Heart right ventricle (tissue), 16 donors: ENCODE measurements at places on chromosomes 5 and 9.

- H3K4me3 ChIP-seq, result no peak overlapping the region
- H3K36me3 ChIP-seq, result no peaks in the 10 kb centered on the region
- H3K4me1 ChIP-seq, result no peaks in the 10 kb centered on the region
- H3K27me3 ChIP-seq, result no peaks in the 10 kb centered on the region
- no peak overlapping the region for H3K27ac ChIP-seq
These were observed 95.2 kb downstream of the TMEM232 start for GRCh38 chr5:110631236-110631635.

DNA sequence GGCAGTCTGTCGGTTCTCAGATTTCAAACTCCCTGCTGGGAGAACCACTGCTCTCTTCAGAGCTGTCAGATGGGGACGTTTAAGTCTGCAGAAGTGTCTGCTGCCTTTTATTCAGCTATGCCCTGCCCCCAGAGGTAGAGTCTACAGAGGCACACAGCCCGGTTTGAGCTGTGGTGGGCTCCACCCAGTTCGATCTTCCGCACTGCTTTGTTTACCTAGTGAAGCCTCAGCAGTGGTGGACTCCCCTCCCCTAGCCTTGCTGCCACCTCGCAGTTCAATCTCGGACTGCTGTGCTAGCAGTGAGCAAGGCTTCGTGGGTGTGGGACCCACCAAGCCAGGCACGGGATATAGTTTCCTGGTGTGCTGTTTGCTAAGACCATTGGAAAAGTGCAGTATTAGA is 8.0 kb downstream of the SLC27A6 start:
- H3K4me3 ChIP-seq, result no peak overlapping the region
- H3K27me3 ChIP-seq, result no peaks in the 10 kb centered on the region
- no peak for DNase-seq
- peaks cover 4% of the 10 kb centered on the region for H3K4me1 ChIP-seq
- no peak overlapping the region for H3K27ac ChIP-seq
- H3K36me3 ChIP-seq, result no peaks in the 10 kb centered on the region

DNA sequence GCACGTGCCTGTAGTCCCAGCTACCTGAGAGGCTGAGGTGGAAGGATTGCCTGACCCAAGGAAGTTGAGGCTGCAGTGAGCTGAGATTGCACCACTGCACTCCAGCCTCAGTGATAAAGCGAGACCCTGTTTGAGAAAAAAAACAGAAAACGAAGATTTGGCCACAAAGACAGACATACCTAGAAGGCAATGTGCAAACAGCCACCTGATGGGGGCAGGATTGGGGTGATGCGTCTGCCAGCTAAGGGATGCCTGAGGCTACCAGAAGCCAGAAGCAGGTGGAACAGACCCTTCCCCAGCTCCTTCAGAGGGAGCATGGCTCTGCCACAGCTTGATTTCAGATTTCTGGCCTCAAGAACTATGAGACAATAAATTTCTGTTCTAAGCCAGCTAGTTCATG is 2.9 kb downstream of the HIGD2A start:
- H3K36me3 ChIP-seq, result peaks cover 43% of the 10 kb centered on the region
- no peak overlapping the region for H3K27ac ChIP-seq
- DNase-seq, result no peak
- no peaks in the 10 kb centered on the region for H3K27me3 ChIP-seq
- no peak overlapping the region for H3K4me3 ChIP-seq
- peaks cover 38% of the 10 kb centered on the region for H3K4me1 ChIP-seq

DNA sequence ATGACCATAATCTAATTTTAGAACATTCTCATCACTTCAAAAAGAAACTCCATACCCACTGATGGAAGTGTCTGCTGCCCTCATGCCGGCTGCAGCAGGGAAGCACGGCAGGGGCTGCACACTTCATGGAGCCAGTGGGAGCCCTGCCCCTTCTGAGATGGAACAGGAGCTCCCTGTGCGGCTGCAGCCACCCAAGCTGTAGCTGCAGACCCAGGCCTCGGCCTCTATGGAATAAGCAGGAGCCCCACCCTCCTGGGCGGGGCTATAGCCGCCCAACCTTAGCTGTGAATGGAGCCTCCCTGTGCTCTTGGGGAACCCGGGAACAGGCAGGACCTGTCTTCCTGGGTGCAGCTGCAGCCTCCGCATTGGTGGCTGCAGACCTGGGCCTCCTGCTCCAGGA is 128.5 kb downstream of the NUDT12 start:
- no peaks in the 10 kb centered on the region for H3K36me3 ChIP-seq
- no peak overlapping the region for H3K4me3 ChIP-seq
- no peaks in the 10 kb centered on the region for H3K4me1 ChIP-seq
- H3K27me3 ChIP-seq, result no peaks in the 10 kb centered on the region
- no peak for DNase-seq

- H3K27me3 ChIP-seq, result peaks cover 84% of the 10 kb centered on the region
- no peaks in the 10 kb centered on the region for H3K36me3 ChIP-seq
- peaks cover 3% of the 10 kb centered on the region for H3K4me1 ChIP-seq
- no peak overlapping the region for H3K4me3 ChIP-seq
- no peak overlapping the region for H3K27ac ChIP-seq
These were observed 45.7 kb downstream of the TSPAN17 start for GRCh38 chr5:176692839-176693476.
